ENCODE measurements at places on chromosomes 12 and 14.

DNA sequence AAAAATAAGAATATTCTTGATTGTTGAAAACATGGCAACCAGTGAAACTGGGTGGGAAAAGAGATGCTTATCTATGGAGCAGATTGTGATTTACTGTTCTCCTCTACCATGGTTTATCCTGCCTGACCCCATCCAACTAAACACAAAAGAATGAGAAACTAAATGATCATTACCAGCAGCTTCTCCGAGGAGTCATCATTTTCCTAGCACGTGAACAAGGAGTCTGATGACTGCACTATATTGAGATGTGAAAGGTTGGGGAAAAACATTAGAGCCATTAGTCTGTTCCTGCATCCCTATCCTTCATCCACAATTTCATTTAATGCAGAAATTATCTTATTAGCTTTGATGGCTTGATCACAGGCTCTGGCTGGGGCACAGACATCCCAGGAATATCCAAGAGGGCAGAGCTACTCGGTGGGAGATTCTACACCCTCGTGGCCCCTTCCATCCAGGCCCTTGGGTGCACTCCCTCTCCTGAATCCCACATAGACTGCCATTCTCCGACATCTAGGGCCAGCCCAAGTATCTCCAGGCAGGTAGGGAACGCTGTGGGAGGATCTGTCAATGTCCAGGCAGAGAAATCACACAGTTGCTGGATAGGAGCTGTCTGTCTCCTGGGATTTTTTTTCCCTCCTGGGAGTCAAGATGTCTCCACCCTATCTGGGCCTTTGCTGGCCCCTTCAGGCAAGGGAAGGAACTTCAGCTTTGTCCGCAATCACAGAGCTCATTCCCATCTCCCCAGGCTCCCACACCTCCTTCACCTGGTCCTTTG is 43.3 kb upstream of the DHRS4 start:
- no peak for DNase-seq

DNA sequence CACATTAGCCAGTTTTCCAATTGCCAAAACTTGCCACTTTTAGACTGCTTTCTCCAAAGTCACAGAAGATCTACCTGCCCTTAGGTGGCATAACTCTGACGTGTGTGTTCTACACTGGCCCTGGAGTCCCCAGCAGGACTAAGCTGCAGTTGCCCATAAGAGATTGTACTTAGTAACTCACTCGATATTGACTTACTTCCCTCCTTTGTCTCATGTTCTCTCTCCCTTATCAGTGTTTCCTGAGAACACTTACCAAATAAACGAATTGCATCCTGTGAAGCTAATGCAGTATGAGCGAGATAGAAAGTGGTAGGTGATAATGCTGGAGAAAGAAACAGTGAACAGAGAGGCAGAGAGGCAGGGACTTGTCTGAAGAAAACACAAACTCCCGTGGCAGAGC is 117.2 kb downstream of the NUAK1 start:
- DNase-seq = no peak

GRCh38 chr12:96360550-96360949 is 39.7 kb downstream of the CDK17 start:
- no peak for DNase-seq

- no peak for DNase-seq
These were observed 30.9 kb downstream of the TBC1D15 start for GRCh38 chr12:71870416-71870815.

DNA sequence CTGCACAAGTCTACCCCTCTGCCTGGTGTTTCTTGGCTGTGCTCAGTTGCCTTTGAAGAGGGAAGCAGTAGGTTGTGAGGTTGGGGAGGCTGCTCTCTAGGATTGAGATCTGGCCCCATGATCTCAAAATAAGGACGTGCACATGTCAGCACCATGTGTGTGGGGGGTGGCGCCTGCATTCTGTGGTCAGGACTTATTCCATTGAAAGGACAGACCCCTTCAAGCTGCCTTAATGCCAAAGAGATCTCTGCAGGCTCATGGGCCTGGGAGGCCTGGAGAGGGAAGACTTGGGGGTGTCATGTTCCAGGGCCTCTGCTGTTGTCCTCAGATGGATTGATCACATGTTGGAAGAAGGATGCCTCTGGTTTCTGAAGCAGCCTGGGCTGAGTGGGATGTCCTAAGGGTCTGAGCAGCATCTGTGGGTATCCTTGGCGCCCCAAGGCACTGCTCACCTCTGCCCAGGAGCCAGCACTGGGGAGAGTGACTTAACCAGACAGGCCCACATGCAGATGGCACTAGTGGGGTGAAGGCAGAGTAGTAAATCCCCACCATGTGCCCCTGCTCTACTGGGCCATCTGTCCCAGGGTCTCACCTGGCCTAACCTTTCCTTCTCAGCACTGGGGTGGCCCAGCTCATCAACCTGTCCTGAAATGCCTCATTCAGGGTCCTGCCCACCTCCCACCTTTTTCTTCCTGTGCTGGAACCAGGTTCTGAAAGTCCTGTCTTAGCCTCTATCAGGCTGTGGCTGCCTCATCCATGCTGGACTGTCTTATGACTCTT is 118.9 kb downstream of the ADGRD1 start:
- DNase-seq = no peak

DNA sequence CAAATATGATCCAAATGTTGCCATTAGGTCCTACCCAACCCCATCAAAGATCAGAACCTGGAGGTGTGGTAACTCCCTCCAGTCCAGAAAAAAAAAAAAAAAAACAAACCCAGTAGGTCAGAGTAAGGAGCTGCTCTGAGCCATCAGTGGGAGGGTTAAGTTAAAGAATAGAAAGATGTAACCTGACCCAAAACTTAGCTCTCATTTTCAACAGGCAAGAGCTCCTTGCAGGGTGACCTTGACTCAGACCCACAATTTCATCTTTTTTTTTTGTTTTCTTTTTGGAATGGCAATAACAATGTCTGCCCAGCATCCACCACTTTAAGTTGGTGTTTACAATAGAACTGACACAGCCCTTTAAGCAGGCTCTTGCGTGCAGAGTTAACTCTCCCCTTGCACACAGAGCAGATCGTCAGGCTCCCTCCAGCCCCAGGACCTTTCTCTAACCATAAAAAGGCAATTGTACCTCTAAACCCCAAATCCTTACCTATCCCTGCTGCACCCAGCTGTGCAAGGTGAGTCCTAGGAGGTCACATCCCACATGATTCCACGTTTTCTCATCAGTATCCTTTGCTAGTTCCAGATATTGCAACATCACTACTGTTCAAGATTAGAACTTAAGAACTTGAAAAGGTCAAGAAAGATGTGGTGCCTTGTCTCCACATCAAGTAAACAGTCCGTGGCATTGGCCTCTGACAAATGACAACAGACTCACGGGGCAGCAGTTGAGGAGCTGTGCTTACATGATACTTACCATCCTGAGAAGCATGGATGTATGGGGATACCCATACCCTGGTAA is 178.6 kb upstream of the EEA1 start:
- no peak for DNase-seq

GRCh38 chr14:54739514-54739913 is 163.1 kb downstream of the GCH1 start:
- no peak for DNase-seq

Data from activated gamma-delta T cell treated with Interleukin-2 at 50 U/mL for 16 hours (primary cell).